Activated T-cell treated with anti-CD3 and anti-CD28 coated beads, Interleukin-2, amount 50 U/mL, for 48 hours (primary cell): ENCODE measurements at places on chromosomes 16 and 17.

DNA sequence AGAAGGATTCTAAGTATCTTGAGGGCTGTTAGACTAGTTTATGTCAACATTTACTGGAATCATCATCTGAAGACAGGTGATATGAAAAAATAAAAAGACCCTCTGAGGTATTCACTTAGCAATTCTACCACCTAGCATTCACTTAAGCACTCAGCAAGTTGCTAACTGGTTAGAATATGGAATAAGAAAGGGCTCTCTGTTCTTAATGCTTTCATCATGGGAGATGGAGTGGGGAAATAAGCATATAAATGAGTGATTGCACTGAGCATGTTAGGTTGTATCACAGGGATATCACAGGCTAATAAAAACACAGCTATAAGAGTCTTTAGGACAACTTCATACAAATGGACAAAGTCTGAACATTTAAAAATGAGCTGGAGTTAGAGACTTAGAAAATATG lies 1238.8 kb downstream of the CDH11 start:
- no peak for DNase-seq

DNA sequence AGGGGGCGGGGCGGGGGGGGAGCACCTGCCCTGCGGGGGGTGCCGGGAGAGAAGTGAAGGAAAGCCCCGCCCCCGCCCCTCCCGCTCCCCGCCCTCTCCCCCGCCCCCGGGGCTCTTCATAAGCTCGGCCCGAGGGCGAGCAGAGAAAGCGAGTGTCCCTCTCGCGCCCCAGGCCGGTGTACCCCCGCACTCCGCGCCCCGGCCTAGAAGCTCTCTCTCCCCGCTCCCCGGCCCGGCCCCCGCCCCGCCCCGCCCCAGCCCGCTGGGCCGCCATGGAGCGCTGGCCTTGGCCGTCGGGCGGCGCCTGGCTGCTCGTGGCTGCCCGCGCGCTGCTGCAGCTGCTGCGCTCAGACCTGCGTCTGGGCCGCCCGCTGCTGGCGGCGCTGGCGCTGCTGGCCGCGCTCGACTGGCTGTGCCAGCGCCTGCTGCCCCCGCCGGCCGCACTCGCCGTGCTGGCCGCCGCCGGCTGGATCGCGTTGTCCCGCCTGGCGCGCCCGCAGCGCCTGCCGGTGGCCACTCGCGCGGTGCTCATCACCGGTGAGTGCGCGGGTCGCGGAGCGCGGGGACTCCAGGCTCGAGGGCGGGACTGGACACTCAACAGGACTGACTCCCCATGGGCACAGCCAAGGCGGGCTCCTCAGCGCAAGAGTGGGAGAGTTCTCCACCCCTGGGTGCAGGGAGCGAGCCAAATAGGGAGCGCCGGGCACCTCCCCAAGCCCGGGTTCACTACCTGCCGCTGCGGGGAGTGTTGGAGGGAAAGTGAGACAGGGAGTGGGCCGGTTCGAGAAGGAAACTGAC lies at the start of gene HSD11B2:
HSD11B2 (plus strand) TSS at position 145 of the 798 bp plus-strand sequence; CDS start at position 273, 128 bp downstream.
- peak; percentile 45 for DNase-seq

DNA sequence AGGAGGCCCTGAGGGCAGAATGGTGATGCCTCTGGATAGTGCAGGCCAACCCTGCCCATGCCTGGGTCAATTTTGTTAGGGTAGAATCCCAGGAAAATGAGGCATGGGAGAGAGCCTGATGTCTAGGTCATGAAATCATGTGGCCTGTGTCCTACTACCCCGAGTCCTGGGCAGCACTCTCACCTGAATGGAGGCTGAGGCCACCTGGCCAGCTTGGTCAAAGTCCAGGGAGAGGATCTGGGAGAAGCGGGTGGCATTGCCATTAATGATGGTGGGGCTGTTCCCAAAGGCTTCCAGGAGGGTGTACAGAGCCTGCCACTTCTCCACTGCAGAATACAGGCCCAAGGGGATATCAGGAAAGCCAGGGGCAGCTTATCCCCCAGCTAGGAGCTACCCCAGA lies 59.8 kb downstream of the MYO18A start:
- DNase-seq: no peak

GRCh38 chr16:5010576-5011329 lies 23.0 kb downstream of the NAGPA start:
- no peak for DNase-seq

DNA sequence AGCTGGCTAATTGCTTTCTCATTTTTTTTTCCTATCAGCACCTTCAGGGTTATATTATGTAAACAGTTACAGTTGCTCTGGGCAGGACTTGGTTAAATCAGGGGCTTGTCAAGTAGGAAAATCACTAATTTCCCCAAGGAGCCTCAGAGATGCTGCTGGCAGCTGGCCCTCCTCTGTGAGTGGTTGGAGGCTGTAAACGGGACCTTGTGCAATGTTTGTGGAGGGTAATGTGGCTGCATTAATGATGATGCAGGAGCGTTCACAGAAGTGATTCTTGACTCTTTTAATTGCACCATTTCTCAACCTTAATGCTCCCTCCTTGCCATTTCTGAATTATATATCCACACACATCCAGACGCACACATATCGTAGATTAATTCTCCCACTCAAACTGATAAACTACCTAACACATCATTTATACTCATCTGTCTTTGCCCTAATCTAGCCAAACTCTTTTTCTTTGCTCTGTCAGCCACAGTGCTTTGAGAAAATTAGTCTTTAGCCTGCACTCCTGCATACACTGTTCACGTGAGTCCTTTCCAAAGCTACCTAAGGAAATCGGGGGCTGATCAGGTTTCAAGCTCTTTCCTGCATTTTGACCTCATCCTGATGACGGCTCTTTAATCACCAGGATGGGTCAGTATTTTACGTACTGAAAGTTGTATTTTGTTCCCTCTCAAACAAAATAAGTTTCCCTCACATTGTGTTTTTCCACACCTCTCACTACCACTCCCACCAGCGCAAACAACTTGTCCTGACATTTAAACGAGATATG lies 154.4 kb upstream of the PIRT start:
- no peak for DNase-seq

DNA sequence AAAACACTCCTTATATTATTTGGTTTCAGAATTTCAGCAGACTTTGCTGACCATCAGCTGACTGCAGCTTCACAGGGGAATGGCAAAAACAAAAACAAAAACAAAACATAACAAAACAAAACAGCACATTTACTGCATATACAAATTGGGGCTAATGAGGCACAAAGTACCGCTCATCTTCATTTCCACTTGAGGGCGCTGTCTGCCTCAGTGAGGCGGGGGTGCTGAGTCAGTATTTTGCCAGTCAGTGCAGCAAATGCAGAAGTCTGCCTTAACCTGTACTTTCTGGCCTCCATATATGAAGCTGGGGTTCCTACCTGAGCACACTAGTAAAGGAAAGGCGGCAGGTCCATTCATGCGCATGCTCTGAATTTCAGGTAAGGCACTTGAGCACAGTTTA lies 13.5 kb upstream of the DYNLRB2 start:
- peak; percentile 76 for DNase-seq

- no peak for DNase-seq
These were observed 22.3 kb downstream of the GAN start for GRCh38 chr16:81337097-81337496.

DNA sequence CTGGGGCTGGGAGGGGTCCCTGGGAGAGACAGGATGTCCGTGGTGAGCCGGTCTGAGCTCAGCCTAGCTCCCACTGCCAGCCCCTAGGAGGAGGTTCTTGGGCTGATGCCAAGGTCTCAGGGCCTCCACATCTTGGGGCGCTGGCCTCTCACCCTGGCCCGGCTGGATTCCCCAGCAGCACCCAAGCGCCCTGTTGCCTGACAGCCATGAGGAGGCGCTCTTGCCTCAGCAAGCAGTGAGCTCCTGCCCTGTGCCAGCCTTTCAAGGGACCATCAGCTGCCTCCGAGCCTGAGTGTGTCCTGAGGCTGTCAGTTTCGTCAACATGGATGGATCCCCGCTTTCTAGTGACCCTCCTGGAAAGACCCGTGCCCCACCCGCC lies 234.9 kb upstream of the CIBAR2 start:
- no peak for DNase-seq

- peak; percentile 51 for DNase-seq
These were observed 19.0 kb downstream of the CENPX start for GRCh38 chr17:82003411-82004381.

DNA sequence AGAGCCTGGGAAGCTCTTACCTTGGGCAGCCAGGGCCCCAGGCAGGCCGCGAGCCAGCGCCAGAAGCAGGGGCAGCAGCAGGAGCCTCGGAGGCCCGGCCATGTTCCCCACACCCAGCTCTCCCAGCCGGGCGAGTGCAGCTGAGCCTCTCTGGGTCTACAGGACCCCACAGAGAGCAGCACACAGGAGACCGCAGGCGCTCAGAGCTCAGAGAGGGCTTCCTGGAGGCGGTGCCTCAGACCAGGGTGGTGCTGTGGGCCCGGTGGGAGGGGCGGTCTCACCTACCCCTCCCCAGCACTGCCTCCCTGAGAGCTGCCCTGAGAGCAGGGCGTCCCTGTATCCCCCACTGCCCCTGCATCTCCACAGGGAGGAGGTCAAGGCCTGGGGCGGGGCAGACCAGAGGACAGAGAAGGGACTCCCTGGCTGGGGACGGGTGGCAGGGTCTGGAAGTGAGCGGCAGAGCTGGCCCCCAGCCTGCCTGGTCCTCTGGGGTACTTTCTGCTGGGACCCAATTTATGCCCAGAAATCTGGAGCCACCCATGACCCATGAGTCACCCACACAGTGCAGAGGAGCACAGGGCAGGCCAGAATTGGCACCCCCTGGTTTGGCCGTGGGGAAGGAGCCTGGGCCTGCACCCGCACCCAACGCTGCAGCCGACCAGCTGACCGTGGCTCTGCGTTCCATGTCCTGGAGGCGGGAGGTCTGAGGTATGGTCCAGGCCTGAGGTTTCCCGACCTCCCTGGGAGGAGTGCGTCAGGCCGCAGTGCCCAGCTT lies at the start of gene CD7:
CD7 (minus strand) TSS at position 215 of the 775 bp plus-strand sequence; CDS start at position 102, 113 bp downstream.
- DNase-seq: peak; percentile 82

DNA sequence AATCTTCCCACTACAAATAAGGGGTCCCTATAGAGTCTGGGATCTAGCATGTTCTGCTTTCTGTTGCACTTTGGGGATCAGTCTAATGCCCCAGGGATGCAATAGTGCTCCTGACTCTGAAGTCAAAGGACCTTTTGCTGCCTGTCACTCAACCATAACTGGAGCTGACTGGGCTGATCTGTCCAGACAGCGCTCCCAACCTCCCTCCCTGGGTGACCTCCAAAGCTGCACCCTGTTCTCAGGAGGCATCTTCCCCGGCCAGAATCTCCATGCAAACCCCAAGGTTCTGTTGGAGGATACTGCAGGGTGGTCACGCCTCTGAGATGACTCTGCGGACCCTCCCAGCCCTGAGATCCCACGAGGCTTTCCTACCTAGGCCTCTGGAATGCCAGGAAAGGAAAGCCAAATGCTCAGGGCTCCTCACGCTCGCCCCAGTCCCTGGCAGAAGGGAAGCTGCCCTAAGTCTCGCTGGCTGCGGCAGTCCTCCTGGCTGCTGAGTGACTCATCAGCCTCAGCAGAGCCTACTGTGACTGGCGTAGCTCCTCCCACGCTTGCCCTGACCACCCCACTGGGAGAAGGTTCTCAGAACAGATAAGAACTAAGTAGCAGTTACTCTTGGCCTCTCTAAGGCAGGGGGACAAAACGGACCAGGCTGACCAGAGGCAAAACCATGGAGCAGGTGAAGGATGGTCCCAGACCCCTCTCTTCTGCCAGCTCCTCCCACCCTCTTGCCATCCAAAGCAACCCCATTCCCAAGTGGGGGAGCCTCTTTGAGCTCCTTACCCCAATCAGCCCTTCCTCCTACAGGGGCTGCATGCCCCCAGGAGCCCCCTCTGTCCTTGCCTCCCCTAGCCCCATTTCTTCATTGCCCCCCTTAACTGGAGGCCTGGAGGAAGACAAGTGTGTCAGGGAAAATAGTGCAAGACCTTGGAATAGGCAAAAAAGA lies 124.1 kb upstream of the TNRC6C start:
- DNase-seq: peak; percentile 83

- no peak for DNase-seq
These were observed 66.0 kb downstream of the XPO6 start for GRCh38 chr16:28145796-28146195.
